Brain (organoid and tissue), 16 donors: ENCODE measurements at places on chromosomes 16 and 17. TPM values are rescaled to one million over a fixed set of nuclear protein-coding genes. Genes with fewer than 3 reads are reported as not detected.

Gene CDH3
- 16.0 TPM for polyA plus RNA-seq

Gene CXCL16
- 10.9 TPM for polyA plus RNA-seq

Gene CD7
- polyA plus RNA-seq, result 0.88 TPM

Gene SECTM1
- 1.2 TPM for polyA plus RNA-seq

Gene DLX4
- not detected for polyA plus RNA-seq

Gene ITGAE
- polyA plus RNA-seq, result 20.9 TPM

Gene PRR15L
- polyA plus RNA-seq, result 30.5 TPM

Gene NPIPB6
- polyA plus RNA-seq, result 0.37 TPM

Gene NPIPA3
- 0.93 TPM for polyA plus RNA-seq

Gene MEIOB
- polyA plus RNA-seq, result 6.8 TPM

Gene NOXO1
- 4.6 TPM for polyA plus RNA-seq

Gene SPN
- 0.37 TPM for polyA plus RNA-seq

Gene RCVRN
- 0.88 TPM for polyA plus RNA-seq

Gene NLGN2
- polyA plus RNA-seq, result 53.9 TPM

Gene TNP2
- not detected for polyA plus RNA-seq

Gene FNDC8
- polyA plus RNA-seq, result not detected

Gene TBC1D3I
- not detected for polyA plus RNA-seq

Gene TAT
- 0.07 TPM for polyA plus RNA-seq

Gene CACNG3
- polyA plus RNA-seq, result 13.6 TPM

Gene MT3
- 874 TPM for polyA plus RNA-seq

Gene KRT9
- polyA plus RNA-seq, result not detected

Gene MMP25
- 0.34 TPM for polyA plus RNA-seq

Gene CLEC19A
- polyA plus RNA-seq, result not detected

Gene CHD9NB
- 0.19 TPM for polyA plus RNA-seq

Gene GRB2
- polyA plus RNA-seq, result 132 TPM

Gene KRTAP9-2
- polyA plus RNA-seq, result not detected

Gene PLA2G10
- not detected for polyA plus RNA-seq
